Mesothelial cell of epicardium (in vitro differentiated cells): ENCODE measurements at places on chromosomes 3 and 15. TPM values are rescaled to one million over a fixed set of nuclear protein-coding genes. Genes with fewer than 3 reads are reported as not detected.

ASTE1 gene
- 7.4 to 9.0 TPM (median 7.5 TPM) in 3 replicates for total RNA-seq

C3orf49 gene
- not detected in 3 replicates for total RNA-seq

ADAM10 gene
- 176 to 190 TPM (median 181 TPM) in 3 replicates for total RNA-seq

NIT2 gene
- 50.1 to 57.6 TPM (median 56.4 TPM) in 3 replicates for total RNA-seq

OTOL1 gene
- total RNA-seq: not detected in 3 replicates

UBAP1L gene
- total RNA-seq: 10.7 to 11.6 TPM (median 10.9 TPM) in 3 replicates

ARL13B gene
- total RNA-seq: 12.1 to 14.1 TPM (median 13.6 TPM) in 3 replicates

DLL4 gene
- 0.20 to 0.31 TPM (median 0.24 TPM) in 3 replicates for total RNA-seq

CGNL1 gene
- 34.1 to 36.4 TPM (median 35.7 TPM) in 3 replicates for total RNA-seq

PRR20G gene
- total RNA-seq: not detected in 3 replicates

FSTL1 gene
- 734 to 772 TPM (median 749 TPM) in 3 replicates for total RNA-seq

RNF7 gene
- 94.3 to 100 TPM (median 95.6 TPM) in 3 replicates for total RNA-seq

GABRB3 gene
- 2.8 to 3.4 TPM (median 3.1 TPM) in 3 replicates for total RNA-seq

DNA sequence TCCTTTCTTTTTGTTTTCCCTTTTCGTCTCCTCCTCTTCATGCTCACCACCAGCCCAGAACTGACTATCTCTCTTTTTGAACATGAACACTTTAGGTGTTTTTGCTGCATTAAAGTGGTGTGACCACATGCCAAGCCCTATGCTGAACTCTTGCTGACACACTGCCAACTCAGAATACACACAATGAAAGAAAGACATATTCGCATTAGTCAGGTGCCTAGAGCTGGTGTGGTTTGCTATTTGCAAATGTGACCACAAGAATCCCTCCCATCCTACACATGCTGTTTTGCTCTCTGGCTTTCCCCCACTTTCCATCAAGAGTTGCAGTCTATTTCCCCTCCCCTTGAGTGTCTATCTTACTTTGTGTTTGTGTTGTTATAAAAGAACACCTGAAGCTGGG, 967.8 kb upstream of the CFAP20DC start:
- DNase-seq: no peak

GRCh38 chr3:194308601-194309449, 42.3 kb downstream of the CPN2 start:
- no peak for DNase-seq

- no peak for DNase-seq
Measured at GRCh38 chr3:120831066-120831465, 76.9 kb upstream of the STXBP5L start.

- no peak for DNase-seq
Measured at GRCh38 chr15:62469478-62469873, 304.4 kb upstream of the C2CD4B start.

DNA sequence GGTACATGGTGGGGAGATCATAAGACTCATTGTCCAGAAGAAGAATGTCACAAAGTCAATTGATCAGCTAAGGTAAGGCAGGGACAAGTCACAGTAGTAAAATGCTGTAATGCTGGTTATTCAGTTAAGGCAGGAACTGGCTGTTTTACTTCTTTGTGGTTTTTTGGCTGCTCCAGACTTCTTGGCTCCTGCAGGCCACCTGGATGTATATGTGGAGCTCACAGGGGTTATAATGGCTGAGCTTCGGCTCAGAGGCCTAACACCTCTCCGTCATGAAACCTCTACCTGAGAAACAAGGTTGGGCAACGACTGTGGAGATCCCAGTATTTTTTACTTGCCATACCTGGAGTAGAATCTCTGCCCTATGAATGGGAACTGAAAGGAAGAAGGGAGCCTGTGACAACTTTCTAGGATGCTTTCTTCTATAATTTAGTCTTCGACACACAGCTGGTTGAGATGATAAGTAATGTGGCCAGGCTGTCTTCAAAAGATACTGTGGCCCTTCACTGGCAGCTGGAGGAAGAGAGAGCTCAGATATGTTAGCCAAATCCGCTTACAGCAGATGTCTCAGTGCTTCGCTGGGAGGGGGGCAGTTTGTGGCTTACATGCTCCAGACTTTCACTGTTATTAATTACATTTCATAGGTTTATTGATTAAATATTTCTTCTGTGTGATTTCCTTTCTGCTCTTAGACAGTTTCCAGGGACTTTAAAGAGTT, 887.8 kb downstream of the IGSF11 start:
- no peak for DNase-seq

DNA sequence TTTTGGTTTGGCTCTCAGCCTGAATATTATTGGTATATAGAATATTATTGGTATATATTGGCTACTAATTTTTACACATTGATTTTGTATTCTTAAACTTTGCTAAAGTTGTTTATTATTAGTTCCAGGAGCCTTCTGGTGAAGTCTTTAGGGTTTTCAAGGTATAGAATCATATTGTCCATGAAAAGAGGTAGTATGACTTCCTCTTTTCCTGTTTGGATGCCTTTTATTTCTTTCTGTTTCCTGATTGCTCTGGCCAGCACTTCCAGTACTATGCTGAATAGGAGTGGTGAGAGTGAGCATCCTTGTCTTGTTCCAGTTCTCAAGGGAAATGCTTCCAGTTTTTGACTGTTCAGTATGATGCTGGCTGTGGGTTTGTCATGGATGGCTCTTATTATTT, 107.3 kb upstream of the LIPC start:
- DNase-seq: no peak

- DNase-seq: no peak
Measured at GRCh38 chr15:69903470-69904469, 193.9 kb downstream of the TLE3 start.

GRCh38 chr3:32502118-32502945, at the start of gene CMTM6:
Gene CMTM6 (minus strand): TSS chr3:32502852. CDS start chr3:32502745, 107 bp downstream.
- peak; percentile 71 for DNase-seq

DNA sequence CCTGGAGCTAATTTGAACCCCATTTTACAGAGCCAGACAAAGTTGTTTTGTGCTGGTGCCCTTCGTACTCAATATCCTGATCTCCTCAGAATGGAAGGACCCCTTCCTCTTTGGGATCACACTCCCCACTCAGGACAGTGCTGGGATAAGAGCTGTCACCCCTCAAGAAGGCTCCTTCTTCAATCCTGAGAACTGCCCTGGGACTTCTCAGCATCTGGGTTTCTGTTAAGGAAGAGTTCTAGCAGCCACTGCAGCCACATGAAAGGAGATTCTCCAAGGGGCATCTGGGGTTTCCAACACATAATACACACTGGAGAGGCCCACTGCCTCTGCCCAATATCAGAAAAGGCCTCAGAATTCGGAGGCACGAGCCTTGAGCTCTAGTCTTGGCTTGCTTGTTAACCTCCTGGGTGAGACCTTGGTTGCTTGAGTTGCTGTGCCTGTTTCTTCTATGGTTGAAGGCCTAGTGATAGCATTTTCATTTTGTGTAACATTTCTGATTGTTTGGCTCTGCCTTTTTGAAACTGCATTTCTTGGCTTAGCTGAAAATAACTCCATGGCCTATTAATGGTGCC, 78.8 kb upstream of the NMNAT3 start:
- no peak for DNase-seq

- no peak for DNase-seq
Measured at GRCh38 chr3:152400887-152401286, 132.2 kb downstream of the MBNL1 start.

- no peak for DNase-seq
Measured at GRCh38 chr3:122972141-122972540, 55.4 kb downstream of the SEMA5B start.

- DNase-seq: no peak
Measured at GRCh38 chr3:128128251-128128650, 4.6 kb upstream of the RUVBL1 start.

DNA sequence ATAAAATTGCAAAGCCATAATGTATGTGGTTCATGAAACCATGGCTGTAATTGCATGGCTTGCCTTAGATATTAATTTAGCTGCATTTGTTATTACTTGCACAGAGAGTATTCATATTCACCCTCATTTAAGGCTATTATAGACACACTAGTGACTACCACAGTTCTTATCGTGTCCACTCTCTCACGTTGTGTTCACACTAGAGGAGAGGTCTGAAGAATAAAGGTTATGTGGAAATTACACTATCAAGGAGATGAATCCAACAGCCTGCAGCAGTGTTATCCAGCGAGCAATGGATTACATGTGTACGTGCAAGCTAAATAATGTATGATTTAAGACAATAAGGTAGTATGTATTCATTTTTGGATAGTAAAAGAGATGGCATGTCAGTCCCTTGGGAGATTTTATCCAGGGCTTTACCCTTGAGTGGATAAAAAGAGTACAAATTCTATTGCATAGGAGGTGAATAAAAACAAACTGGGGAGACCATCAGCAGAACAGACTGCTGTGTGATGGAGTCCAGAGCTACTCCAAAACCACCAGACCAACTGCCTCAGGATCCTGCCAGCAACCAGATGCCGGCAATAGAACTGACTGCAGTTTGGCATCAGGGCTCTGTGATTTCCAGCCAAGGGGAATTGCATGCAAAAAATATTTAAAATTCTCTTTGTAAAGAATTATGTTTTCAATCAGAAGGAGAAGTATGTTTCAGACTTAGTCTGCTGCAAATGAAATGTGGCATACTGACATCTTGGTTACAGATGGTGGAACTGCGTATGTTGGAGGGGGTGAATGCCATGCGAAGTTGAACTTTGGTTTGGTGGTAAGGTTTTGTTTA, 146.6 kb downstream of the RBMS3 start:
- DNase-seq: no peak

DNA sequence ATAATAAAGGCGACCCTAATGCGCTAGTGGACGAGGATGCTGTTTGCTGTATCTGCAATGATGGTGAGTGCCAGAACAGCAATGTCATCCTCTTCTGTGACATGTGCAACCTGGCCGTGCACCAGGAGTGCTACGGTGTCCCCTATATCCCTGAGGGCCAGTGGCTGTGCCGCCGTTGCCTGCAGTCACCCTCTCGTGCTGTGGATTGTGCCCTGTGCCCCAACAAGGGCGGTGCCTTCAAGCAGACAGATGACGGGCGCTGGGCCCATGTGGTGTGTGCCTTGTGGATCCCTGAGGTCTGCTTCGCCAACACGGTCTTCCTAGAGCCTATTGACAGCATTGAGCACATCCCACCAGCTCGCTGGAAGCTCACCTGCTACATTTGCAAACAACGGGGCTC, 7.6 kb downstream of the BRPF1 start:
- no peak for DNase-seq

GRCh38 chr3:23041918-23042696, 161.0 kb upstream of the UBE2E2 start:
- DNase-seq: no peak

GRCh38 chr3:121852256-121852655, 17.2 kb downstream of the EAF2 start:
- no peak for DNase-seq

- DNase-seq: no peak
Measured at GRCh38 chr3:86991840-86992435, 989 bp upstream of the VGLL3 start.

- no peak for DNase-seq
Measured at GRCh38 chr3:113185194-113185835, 26.0 kb upstream of the BOC start.

DNA sequence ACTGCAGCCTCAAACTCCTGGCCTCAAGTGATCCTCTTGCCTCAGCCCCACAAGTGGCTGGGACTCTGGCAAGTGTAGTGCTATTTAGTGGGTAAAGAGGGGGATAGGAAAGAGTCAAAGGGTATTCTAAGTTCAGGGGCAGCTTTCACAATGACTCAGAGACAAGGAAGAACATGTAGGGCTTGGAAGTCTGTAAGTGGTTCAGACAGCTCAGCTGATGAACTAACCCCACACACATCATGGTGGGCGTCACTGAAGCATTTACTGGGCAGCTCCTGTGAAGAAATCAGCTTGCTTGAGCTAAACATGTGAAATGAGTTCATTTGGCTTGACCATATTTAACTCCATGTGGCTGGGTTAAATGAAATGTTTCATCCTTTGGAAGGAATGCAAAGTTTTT, 34.6 kb upstream of the THSD4 start:
- DNase-seq: no peak

DNA sequence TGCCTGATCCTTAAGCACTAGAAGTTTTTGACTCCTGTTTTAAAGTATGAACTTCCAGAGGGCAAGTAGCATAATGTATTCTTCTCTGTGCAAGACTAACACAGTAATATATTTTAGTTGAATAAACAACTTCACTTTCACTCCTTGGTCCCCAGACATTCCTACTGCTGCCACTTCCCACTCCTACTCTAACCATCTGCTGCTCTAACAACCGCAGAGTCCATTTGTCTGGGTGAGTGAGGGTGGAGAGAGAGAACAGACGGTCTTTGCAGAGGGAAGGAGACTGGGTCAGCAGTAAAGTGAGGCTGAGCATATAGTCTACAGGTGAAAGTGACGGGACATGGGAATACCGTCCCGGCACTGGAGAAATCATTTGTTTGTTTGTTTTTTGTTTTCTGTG, 301.0 kb upstream of the SLCO3A1 start:
- DNase-seq: no peak
